RPMI7951 (cell line): ENCODE measurements at places on chromosomes 12 and 14.

GRCh38 chr12:122421821-122422729 lies at the start of gene CLIP1:
CLIP1 (minus strand) TSS chr12:122422669; CDS start chr12:122380452, 42,217 bp downstream.
- DNase-seq, result peak; percentile 66

- peak; percentile 87 for DNase-seq
Observed at GRCh38 chr12:104263580-104264358, 39.8 kb upstream of the EID3 start.

DNA sequence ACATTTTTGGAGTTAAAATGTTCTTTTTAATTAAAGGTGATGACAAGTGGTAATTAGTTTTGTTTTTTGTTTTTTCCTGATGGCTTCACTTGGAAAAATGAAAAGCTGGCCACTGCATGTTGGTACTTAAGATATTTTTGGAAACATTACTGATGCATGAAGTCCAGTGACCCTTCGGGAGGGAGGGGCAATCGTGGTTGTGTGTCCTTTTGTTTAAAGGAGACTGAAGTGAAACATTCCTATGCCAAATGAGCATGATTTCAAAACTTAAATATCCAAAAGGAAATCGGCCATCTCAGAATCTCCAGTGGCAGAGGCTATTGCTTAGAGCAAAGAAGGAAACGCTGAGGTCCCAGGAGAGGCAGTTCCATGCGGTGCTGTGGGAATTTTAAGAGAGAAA lies 20.1 kb downstream of the LTBP2 start:
- peak; percentile 29 for DNase-seq

GRCh38 chr14:69094481-69094880 lies 58.4 kb downstream of the DCAF5 start:
- no peak for DNase-seq
